ENCODE measurements at places on chromosomes 1 and 21.
A peak's percentile ranks its signal among the peaks of the same experiment; 100 is the strongest.

GRCh38 chr1:234845097-234845660 lies 235.2 kb upstream of the IRF2BP2 start:
- DNase-seq = peak; percentile 40

GRCh38 chr1:226362891-226363447 lies 44.9 kb downstream of the PARP1 start:
- no peak for DNase-seq

GRCh38 chr1:153032677-153033308 lies 1.8 kb downstream of the SPRR1B start:
- DNase-seq = no peak

GRCh38 chr1:206742719-206743383 lies 27.7 kb upstream of the IL19 start:
- DNase-seq = no peak

DNA sequence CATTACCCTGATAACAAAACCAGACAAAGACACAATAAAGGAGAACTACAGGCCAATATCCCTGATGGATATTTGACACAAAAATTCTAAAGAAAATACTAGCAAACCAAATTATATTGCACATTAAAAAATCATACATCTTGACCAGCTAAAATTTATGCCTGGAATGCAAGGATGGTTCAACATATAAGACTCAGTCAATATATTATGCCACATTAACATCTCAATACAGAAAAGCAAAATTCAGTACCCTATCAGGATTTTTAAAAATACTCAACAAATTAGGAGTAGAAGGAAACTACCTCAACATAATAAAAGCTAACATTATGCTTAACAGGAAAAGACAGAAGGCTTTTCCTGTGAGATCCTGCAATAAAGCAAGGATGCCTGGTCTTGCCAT lies 177.1 kb downstream of the MAGI3 start:
- no peak for DNase-seq

DNA sequence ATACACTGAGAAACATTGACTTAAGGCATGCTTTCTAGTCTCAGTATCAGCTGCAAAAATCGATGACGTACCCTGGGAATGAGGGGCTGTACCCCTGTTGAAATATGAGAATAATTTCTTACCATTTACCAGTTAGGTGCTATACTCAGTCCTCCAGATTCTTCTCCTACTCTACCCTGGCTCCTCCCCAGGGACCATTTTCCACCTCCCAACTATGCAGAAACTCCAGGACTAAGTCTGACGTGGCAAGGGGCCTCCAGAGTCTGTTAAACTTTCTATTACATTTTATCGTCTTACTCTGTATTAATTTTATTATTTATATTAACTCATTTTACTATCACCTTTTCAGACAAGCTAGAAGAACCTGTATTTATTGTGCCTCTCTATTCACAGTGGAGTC lies 124.3 kb downstream of the CYYR1 start:
- DNase-seq = no peak

GRCh38 chr1:2106659-2107405 lies 56.6 kb downstream of the PRKCZ start:
- no peak for DNase-seq

DNA sequence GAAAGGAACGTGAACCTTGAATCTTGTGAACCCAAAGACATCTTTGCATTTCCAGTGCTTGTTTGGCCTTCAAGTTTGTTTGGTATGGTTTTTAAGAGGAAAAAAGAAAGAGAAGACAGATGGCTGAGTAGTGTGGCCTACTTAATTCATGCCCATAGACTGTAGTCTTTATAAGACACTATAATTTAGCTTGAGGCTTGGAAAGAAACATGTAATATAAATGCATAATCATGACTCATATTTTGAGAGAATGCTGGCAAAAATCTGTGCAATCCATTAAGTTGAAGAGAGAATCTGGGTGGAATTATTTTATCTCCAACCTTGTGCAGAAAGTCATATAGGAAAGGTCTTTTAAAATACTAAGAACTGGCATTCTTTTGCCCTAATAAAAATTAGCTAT lies 179.3 kb downstream of the SIPA1L2 start:
- DNase-seq = no peak

DNA sequence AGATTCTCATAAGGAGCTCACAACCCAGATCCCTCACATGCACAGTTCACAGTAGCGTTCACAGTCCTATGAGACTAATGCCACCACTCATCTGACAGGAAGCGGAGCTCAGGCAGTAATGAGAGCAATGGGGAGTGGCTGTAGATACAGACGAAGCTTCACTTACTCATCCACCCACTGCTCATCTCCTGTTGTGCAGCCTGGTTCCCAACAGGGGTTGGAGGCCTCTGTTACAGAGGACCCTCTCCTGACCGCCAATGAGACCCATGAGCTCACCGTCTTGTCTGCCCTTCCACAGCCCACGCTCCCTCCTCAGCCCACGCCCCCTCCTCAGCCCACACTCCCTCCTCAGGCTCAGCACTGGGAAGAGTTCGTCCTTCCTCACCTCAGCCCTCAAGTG lies 39.6 kb downstream of the RSPH1 start:
- no peak for DNase-seq

GRCh38 chr1:207316622-207317391 lies 4.7 kb upstream of the CD55 start:
- DNase-seq = no peak

- no peak for DNase-seq
These were observed 221.8 kb downstream of the SLC45A1 start for GRCh38 chr1:8539683-8540082.

GRCh38 chr1:48831120-48831978 lies 54.7 kb upstream of the BEND5 start:
- DNase-seq = no peak

- DNase-seq = no peak
These were observed 5.1 kb downstream of the TMEM201 start for GRCh38 chr1:9593492-9594465.

DNA sequence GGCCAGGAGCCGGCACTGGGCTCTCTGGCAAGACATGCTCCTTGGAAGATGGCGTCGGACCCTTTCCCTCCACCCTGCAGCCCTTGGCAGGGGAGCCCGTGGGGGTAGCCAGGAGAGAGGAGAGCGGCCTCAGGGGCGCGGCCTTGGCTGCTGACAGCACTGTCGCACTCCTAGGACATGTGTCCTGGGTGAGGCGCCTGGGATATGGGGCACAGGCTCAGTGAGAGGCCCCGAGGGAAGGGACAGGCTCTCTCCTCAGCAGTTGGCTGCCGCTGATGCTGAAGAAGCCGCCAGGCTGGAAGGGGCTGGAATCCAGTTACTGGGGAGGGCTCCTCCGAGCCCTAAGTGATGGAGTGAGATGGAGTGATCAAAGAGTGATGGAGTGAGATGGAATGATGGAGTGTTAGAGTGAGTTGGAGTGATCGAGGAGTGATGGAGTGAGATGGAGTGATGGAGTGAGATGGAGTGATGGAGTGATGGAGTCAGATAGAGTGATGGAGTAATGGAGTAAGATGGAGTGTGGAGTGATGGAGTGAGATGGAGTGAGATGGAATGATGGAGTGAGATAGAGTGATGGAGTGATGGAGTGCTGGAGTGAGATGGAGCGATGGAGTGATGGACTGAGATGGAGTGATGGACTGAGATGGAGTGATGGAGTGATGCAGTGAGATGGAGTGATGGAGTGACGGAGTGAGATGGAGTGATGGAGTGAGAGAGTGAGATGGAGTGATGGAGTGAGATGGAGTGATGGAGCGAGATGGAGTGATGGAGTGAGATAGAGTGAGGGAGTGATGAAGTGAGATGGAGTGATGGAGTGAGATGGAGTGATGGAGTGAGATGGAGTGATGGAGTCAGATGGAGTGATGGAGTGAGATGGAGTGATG lies 27.6 kb upstream of the PKP1 start:
- DNase-seq = no peak

DNA sequence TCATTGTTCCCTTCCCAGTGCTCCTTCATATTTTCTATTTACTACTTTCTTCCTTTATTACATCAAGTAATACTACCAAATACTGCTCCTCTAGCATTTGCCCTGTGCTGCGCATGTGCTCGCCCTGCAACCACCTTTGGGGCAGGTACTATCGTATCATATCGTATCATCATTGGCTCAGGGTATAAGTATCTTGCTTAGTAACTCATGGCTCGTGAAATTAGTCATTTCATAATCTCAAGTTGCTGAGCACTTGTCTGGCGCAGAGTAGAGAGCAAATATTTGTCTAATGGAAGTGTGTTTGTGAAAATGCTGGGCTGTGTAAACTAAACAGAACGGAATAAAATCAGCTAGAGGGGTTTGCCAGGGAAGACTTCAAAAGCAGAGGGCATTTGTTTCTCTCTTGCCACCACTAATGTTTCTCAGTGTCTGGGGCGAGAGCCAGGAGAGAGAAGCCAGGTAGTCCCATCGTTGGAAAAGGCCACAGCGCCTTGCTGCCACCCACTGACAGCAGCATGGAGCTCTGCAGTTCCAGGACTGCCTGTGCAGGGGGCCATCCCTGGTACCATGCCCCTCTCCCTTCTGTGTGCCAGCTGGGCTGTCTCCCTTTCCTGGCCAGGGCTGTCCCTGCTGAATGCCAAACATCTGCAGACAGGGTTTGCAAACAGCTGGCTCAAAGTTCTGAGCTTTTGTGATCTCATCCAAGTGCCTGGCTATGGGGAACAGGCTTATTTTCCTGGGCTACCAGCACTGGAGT lies 20.0 kb upstream of the CPT2 start:
- DNase-seq = no peak

DNA sequence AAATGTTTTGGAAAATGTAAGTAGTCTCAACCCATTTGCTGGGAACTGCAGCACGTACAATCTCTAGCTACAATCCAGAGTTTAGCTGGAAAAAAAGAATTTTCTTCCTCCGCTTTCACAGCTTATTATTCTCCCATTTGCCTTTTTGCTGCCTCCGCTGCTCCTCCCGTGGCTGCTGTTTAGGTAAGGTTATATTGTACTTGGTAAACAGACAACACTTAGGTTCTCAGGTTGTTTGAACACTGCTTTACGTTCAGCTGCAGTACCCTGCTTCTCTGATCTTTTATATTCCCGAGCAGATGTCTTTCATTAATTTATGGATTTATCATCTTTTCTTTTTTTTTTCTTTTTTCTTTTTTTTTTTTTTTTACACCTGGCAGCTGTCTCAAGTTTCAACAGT lies 14.3 kb downstream of the PROX1 start:
- DNase-seq = no peak

GRCh38 chr1:232667094-232667777 lies 37.3 kb upstream of the SIPA1L2 start:
- DNase-seq = no peak

DNA sequence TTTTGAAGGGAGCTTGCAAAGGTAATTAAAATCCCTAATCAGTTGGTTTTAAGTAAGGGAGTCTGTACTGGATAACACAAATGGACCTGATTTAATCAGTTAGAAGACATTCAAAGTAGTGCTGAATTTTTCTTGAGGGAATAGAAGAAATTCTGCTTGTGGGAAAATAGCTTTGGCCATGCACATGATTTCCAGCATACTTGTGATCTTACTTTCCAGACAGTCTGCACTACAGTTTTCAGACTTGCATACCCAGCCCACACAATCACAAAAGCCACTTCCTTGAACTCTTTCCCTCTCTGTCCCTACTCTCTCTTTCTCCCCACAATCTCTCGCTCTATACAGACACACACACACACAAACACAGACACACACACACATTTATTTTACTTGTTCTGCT lies 852.1 kb downstream of the PLA2G4A start:
- DNase-seq = no peak

- no peak for DNase-seq
These were observed 1111.7 kb upstream of the B3GALT2 start for GRCh38 chr1:194298007-194298598.

GRCh38 chr1:19327301-19327700 lies 15.2 kb downstream of the SLC66A1 start:
- no peak for DNase-seq

- DNase-seq = no peak
These were observed 50.4 kb downstream of the IGSF21 start for GRCh38 chr1:18157968-18158367.

DNA sequence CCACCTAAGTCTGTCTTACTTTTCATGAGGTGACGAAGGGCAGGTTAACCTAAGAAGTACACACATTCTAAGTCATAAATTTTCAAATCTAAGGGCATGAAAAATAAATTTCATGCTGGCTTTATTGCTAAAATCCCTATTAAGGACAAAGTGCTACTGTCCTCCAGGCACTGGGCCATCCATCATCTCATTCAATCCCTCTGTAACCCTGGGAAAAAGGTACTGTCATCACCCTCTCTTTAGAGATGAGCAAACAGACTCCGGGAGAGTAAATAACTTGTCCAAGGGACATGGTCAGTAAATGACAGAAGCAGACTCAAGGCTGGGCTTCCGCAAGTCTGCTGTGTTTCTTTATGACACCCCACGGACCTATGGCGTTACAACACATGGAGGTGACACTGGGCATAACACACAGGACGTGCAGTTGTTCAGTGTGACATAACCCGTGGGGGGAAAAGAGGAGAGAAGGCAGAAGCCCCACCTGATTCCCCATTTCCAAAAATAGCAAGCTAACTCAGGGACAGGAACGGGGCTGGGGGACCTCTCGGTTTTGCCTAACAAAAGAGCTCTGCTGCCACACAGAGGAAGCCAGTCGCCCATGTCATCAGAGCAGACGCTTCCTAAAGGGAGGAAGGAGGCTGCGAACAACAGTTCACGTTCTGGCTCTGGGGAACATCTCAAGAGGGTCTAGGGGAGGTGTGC lies 12.5 kb upstream of the SRM start:
- DNase-seq = no peak

DNA sequence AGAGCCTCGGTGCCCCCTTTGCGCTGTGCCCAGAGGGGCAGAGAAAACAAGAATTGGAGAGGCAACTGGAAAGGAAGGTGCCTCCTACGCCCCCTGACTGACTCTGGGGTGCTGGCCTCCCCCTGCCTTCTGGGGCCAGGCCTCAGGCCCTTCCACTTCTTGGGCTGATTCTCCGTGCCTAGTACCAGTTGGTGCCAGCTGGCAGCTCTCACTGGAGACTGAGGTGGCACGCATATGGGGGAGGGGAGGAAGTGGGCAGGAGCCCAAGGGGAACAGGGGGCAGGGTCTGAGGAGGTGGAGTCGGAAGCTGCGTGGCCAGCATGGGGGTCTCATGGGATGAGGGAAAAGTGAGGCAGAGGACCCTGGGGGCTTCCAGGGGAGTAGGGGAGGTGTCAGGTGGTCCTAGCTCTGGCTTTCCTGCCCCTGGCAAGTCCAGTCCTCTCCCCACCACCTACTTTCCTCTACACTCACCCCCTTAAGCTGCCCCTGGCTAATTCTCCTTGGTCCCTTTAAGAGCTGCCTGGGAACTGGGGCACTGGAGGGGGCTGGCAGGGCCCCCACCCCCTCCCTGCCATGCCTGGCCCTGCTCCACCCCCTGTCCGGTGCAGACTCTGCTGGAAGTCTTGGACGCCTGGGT lies 6.5 kb upstream of the SEMA4A start:
- DNase-seq = no peak

- no peak for DNase-seq
These were observed 918 bp upstream of the RASAL2 start for GRCh38 chr1:178092878-178093493.

GRCh38 chr1:218674280-218674773 lies 329.2 kb downstream of the TGFB2 start:
- DNase-seq = no peak
